ENCODE measurements at places on chromosomes 4 and X. TPM values are rescaled to one million over a fixed set of nuclear protein-coding genes. Genes with fewer than 3 reads are reported as not detected.

- H3K27me3 ChIP-seq, result no peaks in the 10 kb centered on the region
- H3K4me1 ChIP-seq, result no peaks in the 10 kb centered on the region
- H3K4me3 ChIP-seq, result no peak overlapping the region
- H3K27ac ChIP-seq, result no peak overlapping the region
Observed at GRCh38 chr4:8832113-8832915, 39.3 kb downstream of the HMX1 start.

- no peak for DNase-seq
- peaks cover 23% of the 10 kb centered on the region for H3K36me3 ChIP-seq
- H3K27me3 ChIP-seq, result no peaks in the 10 kb centered on the region
- no peak overlapping the region for H3K4me3 ChIP-seq
- H3K27ac ChIP-seq, result no peak overlapping the region
Observed at GRCh38 chr4:169724260-169724659, 33.5 kb downstream of the HPF1 start.

DNA sequence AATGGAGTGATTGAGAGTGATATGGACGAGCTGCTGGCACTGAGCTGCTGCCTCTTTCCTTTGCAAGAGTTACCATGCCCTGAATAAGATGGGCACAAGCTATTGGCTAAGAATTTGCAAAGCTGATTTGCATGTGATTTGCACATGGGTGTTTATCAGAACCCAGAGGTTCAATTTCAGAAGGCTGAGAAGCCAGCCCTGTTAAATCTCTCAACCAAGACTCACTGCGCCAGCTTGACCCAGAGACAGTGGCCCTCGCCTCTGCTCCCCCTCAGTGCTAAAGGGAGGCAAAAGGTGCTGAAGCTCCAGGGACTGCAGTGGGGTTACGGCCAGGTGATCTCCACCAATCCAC is 701 bp downstream of the ARHGAP4 start:
- no peaks in the 10 kb centered on the region for H3K27me3 ChIP-seq
- peaks cover 7% of the 10 kb centered on the region for H3K36me3 ChIP-seq
- peaks cover 52% of the 10 kb centered on the region for H3K4me1 ChIP-seq
- DNase-seq, result no peak

DNA sequence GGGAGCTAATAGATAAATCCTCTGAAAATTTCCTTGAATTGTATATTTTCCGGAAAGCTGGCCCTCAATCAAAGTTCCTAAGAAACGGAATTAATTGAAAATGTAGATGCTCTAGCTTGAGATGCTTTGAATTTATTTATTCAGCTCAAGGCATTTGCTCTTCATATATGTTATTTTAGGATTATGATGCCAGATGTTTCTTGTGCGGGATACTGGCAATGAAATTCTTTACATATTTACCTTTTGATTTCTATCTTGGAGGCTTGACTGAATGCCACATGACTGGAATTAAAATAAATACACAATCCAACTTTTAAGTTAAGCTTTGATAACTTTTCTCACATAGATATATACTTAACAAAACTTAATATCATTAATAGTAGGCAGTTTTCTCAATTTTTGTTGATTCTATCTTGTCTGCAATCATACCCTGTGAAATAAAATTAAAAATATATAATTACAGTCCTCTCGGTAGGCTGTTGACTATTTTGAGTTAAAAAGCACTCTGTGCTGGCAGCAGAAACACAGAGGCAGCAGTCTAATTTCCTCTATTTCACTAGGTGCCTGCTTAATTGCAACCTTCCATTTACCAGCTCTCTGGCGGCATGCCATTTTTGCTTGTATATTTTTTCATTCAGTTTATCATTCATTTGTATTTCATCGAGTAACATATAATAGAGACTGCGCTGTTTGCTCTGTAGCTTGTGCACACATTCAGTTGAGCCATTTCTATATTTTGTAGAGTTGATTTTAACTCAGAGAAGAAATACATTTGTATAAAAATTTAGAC is 991.5 kb downstream of the ADGRL3 start:
- H3K27ac ChIP-seq, result no peak overlapping the region
- no peak overlapping the region for H3K4me3 ChIP-seq
- no peaks in the 10 kb centered on the region for H3K4me1 ChIP-seq

DNA sequence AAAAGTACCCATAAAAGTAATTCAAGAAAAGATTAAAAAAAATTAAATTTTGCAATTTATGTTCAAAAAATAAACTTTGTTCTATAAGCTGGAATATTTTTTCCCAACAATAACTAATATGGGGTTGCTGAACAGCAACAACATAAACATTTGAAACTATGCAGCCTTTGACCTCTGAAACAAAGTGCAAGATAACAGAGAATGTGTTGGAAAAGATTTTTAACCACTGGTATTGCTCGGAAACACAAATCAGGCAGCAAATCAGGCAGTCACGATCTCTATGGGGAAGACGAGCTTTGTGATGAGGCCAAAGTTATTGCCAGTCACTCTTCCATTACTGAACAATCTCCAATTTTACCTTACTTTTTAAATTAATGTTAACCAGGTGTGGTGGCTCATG is 332.1 kb downstream of the PABPC4L start:
- DNase-seq, result no peak
- no peak overlapping the region for H3K4me3 ChIP-seq
- no peaks in the 10 kb centered on the region for H3K4me1 ChIP-seq
- H3K27me3 ChIP-seq, result no peaks in the 10 kb centered on the region
- no peaks in the 10 kb centered on the region for H3K36me3 ChIP-seq

DNA sequence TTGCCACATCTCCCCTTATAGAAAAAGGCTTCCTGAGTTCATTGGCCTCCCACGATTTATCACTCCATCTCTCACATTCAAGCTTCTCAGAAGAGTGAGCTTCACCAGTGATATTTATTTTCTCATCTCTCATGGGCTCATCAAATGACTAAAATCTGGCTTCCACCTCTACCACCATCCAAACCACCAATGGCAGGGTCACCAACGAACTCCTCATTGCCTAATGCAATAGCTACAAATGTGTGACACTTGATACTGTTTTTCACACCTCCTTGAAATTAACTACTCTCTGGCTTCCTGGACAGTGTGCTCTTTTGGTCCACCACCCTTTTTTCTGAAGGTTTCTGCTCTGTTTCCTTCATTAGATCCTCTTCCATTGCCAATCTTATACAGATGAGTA is 129.0 kb downstream of the SH2D1A start:
- no peaks in the 10 kb centered on the region for H3K36me3 ChIP-seq
- H3K27me3 ChIP-seq, result no peaks in the 10 kb centered on the region
- no peaks in the 10 kb centered on the region for H3K4me1 ChIP-seq
- no peak for DNase-seq

- no peak overlapping the region for H3K4me3 ChIP-seq
- H3K4me1 ChIP-seq, result peaks cover 7% of the 10 kb centered on the region
- no peaks in the 10 kb centered on the region for H3K27me3 ChIP-seq
- no peak overlapping the region for H3K27ac ChIP-seq
- no peak for DNase-seq
Observed at GRCh38 chr4:113474017-113474416, 287.5 kb downstream of the CAMK2D start.

DNA sequence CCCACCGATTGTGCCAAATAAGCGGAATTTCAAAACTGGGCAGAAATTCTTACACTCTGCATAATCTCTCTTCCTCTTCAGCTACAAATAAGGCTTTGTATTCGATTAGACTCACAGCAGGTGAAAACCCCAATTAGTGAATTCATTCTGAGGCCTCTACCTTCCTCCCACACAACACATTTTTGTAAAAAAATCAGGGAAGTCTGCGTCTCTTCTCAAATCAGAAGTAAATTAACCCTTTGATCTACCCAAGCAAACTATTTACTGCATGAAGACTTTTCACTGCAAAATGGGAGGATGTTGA is 200.6 kb upstream of the FTHL17 start:
- H3K4me1 ChIP-seq, result no peaks in the 10 kb centered on the region
- H3K4me3 ChIP-seq, result peak overlapping the region; percentile 9
- H3K27ac ChIP-seq, result no peak overlapping the region
- H3K36me3 ChIP-seq, result no peaks in the 10 kb centered on the region
- no peak for DNase-seq

- peaks cover 32% of the 10 kb centered on the region for H3K4me1 ChIP-seq
- H3K27me3 ChIP-seq, result peaks cover 12% of the 10 kb centered on the region
- DNase-seq, result peak; percentile 47
- H3K36me3 ChIP-seq, result no peaks in the 10 kb centered on the region
- H3K27ac ChIP-seq, result peak within 1 kb of the TSS; percentile 59
Observed at GRCh38 chr4:123396307-123397143, at the start of gene SPRY1. Gene SPRY1 (plus strand): TSS chr4:123396795. CDS start chr4:123401592, 4,797 bp downstream.

DNA sequence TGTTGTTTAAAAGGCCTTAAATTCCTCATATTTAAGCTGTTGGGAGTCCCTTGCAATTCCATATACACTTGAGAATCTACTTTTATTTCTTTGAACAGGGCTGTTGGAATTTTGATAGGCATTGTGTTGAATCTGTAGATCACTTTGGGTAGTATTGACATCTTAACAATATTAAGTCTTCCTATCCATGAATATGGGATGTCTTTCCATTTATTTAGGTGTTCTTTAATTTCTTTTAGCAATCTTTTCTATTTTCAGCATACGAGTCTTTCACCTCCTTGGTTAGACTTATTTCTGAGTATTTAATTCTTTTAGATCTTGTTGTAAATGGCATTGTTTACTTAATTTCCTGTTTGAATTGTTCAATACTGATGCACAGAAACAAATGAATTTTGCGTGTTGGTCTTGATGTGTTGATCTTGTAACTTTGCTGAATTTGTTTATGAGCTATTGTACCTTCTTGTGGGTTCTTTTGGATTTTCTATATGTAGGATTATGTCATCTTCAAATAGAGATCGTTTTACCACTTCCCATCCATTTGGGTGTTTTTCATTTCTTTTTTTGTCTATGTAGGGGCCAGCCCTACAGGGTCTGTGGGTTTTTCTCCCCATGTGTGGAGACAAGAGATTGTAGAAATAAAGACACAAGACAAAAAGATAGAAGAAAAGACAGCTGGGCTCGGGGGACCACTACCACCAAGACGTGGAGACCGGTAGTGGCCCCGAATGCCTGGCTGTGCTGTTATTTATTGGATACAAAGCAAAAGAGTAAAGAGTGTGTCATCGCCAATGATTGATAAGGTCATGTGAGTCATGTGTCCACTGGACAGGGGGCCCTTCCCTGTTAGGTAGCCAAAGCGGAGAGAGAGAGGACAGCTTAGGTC is 18.2 kb upstream of the CTBP1 start:
- H3K27me3 ChIP-seq, result no peaks in the 10 kb centered on the region
- no peak for DNase-seq
- peaks cover 31% of the 10 kb centered on the region for H3K4me1 ChIP-seq

DNA sequence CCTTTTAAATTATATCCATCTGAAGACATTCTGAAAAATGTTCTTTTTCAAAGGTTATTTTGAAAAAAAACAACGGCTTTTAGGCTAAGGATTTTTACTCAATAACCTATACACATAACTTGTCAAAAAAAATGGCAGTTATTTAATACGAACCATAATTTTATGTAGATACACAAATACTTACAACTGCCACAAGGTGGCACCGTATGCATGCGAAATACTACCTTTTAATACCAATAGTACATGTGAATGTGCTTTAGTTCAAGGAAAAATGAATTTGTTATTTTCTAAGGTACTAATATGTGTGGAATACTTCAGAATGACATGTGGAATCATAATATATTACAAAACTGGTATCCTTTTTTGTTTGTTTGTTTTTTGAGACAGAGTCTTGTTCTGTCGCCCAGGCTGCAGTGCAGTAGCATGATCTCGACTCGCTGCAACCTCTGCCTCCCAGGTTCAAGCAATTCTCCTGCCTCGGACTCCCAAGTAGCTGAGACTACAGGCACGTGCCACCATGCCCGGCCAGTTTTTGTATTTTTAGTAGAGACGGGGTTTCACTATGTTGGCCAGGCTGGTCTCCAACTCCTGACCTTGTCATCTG is 4.6 kb upstream of the MAD2L1 start:
- no peak for DNase-seq
- H3K4me1 ChIP-seq, result peaks cover 24% of the 10 kb centered on the region
- H3K36me3 ChIP-seq, result peaks cover 4% of the 10 kb centered on the region
- no peak overlapping the region for H3K4me3 ChIP-seq

- no peaks in the 10 kb centered on the region for H3K27me3 ChIP-seq
- no peaks in the 10 kb centered on the region for H3K4me1 ChIP-seq
- peaks cover 20% of the 10 kb centered on the region for H3K36me3 ChIP-seq
- H3K4me3 ChIP-seq, result no peak overlapping the region
Observed at GRCh38 chr4:53132132-53132891, 233.5 kb downstream of the SCFD2 start.

- no peaks in the 10 kb centered on the region for H3K4me1 ChIP-seq
- H3K36me3 ChIP-seq, result no peaks in the 10 kb centered on the region
- no peak for DNase-seq
- H3K27me3 ChIP-seq, result peaks cover 10% of the 10 kb centered on the region
Observed at GRCh38 chr4:76781698-76782595, 116.0 kb downstream of the SOWAHB start.

RPGR gene
- 13.1 TPM for total RNA-seq

TNIP3 gene
- total RNA-seq, result 0.15 TPM

TBC1D8B gene
- 6.5 TPM for total RNA-seq

KIAA1210 gene
- total RNA-seq, result not detected

VCX3A gene
- not detected for total RNA-seq
